ENCODE measurements at places on chromosomes 3 and 15.

DNA sequence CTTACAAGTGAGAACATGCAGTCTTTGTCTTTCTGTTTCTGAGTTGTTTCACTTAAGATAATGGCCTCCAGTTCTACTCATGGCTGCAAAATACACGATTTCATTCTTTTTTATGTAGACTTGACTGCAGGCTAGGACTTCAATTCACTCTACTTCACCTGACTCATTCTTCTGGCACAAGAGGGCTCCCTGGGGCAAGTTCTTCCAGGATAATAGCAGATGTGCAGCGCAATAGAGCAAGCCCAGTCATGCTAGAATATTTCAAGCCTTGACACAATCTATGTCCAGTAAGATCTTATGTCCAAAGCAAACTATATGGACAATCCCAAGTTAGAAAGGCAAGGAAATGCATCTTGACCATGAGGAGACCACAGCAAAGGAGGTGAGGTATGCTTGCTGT, 211.7 kb upstream of the GADL1 start:
- no peak for DNase-seq

DNA sequence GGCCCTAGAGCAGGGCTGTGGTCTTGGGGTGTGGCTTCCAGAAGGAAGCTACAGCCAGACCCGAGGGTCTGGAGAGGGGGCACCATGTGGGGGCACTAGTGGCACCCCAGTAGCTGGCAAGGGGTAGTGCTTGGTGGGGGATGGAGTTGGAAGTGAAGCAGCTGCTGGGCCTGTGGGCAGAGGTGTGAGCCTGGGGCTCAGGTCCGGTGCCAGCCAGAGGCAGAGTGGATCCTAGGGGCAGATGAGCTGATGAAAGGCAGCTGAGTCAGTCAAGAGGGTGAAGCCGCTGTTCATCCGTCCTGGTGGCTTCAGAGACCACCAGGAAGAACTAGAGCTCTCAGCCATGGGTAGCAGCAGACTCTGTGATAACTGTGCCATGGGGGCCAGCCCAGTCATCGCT, 172.6 kb downstream of the TBC1D2B start:
- no peak for DNase-seq

DNA sequence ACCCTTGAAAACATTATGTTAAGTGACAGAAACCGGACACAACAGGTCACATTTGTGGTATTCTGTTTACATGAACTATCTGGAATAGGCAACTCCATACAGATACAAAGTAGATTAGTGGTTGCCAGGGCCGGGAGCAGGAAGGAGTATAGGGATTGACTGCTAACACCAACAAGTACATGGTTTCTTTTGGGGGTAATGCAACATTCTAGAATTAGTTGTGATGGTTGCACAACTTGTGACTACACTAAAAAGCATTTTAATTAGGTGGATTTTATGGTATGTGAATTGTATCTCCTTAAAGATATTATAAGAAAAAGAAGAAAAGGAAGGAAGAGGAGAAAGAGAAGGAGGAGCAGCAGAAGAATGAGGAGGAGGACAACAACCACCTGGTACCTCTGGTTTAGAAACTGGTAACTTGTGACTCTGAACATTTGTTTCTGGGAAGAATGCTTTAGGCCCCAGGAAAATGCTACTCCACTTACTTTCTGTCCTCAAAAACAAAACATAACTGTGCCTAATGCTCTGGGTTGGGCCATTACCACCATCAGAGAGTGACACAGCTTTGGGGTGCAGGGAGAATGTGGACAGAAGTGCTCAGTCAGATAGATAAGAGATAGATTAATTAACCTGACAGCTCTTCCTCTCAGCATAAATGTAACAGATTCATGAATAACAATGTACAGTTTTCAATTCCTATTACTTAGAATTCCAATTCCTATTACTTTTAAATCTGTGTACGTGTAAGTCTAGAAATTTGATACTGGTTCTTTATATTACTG, 20.3 kb downstream of the SETMAR start:
- no peak for DNase-seq

- no peak for DNase-seq
These were observed 9.4 kb upstream of the STRIT1 start for GRCh38 chr3:155302891-155303290.

GRCh38 chr3:193869221-193870201, 266.4 kb upstream of the HES1 start:
- DNase-seq, result no peak

GRCh38 chr15:51816611-51817010, 12.8 kb upstream of the TMOD3 start:
- DNase-seq, result no peak

GRCh38 chr3:141798448-141798845, 35.2 kb downstream of the GRK7 start:
- no peak for DNase-seq

DNA sequence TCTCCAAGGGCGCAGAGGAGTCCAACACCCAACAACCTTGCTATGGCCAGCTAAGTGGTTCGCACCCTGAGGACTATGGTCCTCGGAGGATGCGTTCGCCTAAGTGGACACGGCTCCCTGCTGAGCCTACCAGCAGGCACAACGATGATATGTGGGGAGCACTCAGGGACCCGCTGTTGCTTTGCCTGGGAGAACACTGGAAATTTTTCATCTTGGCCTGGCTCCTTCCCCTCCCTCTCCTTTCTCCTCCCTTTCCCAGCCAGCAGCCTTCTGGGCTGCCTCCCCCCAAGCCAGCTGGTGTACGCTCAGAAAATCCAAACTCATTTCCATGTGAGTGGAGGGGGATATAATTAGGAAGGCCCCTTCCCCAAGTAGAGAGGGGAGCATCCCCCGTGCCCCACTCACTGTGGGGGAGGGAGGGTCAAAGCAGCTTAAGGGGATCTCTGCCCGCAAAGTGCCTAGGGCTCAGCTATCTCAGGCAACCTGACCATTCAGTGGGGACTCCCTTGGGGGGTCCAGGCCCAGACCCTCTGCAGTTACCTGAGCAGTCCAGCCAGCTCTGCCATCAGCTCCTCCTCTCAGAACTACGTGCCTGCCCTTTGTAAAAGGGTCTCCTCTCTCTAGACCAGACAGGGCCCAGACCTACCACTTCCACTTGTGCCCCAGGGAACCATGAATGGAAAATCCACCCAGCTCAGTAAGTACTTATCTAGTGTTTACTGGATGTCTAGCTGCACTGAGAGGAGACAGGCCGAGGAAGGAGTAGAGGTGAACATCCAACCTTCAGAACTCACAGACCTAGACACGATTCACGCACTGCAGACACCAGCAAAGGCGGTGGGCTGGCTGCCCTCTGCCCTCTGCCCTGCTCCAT, 742 bp upstream of the SEMA7A start:
- no peak for DNase-seq

DNA sequence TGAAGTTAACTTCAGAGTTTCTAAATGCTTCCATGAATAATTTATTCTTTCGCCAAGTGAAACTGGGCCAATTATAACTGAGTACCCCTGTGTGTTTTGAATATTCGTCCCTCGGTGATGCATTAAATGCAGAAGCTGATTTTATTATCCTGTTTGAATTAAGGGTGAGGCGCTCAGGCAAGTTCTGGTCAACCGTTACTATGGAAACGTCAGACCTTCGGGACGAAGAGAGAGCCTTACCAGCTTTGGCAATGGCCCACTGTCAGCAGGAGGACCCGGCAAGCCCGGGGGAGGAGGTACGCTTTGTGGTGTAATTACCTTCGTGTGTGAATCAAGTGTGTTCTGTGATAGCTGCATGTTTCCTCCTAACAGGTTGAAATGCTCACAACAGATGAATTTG, 239.8 kb downstream of the ITPR1 start:
- DNase-seq, result no peak

DNA sequence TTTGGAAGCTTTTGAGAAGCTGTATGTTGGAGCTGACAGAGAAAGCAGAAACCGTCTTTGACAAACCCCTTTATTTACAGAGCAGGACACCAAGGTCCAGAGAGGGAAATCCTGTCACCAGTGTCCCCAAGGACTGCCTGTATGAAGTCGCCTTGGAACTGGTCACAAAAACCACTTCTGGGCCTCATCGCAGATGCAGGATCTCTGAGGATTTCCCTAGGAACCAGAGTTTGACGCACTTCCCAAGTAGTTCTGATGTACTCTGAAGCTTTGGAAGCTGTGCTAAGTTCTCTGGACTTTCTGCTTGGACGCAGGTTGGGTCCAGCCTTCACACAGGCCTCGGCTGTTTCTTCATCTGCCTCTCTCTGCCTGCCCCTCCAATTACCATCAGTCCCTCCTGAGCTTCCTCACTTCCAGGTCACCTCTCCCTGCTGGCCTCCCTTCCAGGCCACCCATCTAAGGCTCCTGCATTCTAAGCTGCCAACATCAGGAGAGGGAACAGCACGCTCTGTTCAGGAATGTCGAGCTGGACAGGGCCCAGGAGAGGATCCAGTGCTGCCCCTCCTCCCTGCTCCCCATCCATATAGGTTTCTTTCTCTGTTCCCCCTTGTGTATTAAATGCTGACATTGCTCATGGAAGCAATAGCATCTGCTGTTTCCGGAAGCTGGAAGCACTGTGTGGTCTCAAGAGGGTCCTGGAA, 270.8 kb downstream of the OPA1 start:
- DNase-seq, result no peak

DNA sequence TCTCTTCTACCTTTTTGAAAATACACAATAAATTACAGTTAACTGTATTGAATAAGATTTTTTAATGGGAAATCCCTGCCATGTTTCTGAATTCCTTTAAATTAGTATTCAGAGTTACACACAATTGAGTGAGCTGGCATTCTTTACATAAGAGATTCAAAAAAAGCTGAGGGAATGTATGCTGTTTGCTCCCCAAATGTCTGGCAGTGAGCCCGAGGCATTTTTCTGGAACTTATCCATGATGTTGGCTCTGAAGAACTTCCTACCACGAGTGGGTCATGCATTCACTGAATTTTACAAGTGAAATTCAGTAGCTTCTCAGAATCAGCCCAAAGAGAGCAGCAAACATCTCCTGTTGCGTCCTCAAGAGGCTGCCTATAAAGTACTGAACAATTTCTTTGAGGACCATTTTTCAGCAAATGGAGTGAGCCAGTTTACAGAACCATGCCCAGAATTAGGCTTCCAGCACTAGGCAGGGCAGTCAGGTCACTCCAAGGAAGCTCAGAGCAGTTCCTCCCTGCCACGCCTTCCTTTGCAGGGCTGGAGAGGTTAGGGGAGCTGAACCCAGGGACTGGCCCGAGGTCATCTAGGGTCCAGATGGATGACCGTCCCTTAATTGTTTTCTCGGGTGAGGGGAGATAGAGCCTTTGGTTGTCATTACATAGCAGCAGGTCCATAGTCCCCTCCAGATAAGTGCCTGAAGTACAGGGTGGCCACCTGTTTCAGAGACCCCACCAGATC, 21.2 kb downstream of the GABRA5 start:
- DNase-seq, result no peak

- DNase-seq, result no peak
These were observed 132.3 kb upstream of the ANKRD28 start for GRCh38 chr3:15929944-15930571.

DNA sequence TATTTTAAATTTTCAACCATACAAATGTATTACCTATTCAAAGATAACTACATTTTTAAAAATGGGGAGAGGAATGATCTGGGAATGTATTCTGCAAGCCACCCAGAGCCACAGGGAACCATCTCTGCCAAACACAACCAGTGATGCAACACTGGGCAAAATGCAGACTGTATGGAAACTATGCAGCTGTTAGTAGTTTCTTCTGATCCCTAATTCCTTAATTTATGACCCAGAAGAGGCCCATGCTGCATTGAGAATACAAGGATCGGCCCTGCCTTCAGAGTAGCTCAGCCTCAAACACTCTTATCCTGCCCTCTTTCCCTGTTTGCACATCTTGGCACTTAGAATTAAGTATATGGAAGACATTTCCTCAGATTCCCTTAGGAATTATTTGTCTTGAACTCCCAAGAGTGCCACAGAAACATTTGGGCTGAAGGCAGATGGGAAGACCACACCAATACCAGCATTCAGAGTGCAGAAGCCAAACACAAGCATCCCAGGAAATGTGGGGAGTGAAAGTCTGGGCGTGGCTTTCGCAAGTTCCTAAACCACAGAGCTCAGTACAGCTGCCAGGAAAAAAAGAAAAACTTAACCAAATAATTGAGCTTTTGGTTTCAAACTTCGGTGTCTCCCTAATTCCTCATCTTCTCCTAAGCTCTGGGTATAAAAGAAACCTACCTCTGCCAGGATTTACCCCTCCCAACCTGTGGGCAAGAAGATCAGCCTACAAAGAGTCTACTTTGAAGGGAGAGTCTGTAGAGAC, 5.3 kb downstream of the SNUPN start:
- DNase-seq, result no peak

GRCh38 chr3:64143409-64144130, 81.7 kb downstream of the PRICKLE2 start:
- DNase-seq, result no peak

GRCh38 chr15:63626955-63627354, 29.8 kb downstream of the FBXL22 start:
- DNase-seq, result no peak

GRCh38 chr15:43135351-43135750, 2.0 kb downstream of the TMEM62 start:
- DNase-seq, result no peak

DNA sequence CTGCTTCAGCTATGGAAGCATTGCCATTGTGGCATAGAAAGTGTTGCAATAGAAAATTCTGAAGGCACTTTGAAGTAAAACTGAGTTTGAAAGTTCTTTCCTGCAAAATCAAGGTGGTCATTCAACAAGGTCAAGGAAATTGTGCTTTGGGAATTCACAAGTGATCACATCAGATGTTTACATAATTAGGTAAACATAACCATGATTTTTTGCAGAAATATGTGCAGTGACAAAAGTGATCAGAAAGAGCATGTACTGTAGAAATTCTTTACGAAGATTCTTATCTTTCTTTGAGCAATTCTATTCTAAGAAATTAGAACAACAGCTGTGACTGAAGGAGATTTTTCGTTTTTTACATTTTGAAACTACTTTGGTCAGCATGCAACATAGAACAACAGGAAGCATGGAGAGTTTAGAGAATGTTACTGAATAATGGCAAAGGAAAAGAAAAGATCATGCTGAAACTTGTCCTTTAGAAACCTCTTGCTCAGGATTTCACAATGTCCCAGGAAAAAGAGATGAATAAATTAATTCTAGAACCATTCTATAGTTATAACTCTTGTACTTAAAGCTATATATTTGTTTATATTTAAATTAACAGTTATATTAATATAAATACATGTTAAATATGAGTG, 643.4 kb upstream of the ARPP21 start:
- DNase-seq, result no peak

DNA sequence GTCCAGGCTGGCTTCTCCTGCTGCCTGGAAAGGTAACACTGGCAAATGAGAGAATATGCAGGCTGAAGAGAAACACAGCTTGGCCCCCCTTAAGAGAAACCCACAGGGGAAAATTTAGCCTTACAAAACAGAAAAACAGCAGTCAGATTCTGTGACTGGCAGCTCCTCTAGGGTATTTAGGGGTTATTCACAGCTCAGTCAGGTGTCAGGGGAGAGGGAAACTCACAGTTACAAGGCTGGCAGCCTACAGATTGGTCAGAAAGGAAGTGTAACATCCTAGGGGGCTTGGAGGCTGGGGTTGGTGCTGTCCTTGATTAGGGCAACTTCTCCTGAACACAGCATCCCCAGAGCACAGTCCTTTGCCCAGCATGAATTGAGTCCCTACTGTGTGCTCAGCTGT, 81.4 kb downstream of the SEMA5B start:
- DNase-seq, result no peak
